ENCODE measurements at places on chromosomes 7 and 10.

GRCh38 chr7:23349484-23350157, 50.5 kb downstream of the MALSU1 start:
- DNase-seq: no peak

- DNase-seq: no peak
Observed at GRCh38 chr10:71234970-71235685, 22.8 kb downstream of the UNC5B start.

GRCh38 chr10:58282615-58283014, 13.7 kb downstream of the CISD1 start:
- no peak for DNase-seq

DNA sequence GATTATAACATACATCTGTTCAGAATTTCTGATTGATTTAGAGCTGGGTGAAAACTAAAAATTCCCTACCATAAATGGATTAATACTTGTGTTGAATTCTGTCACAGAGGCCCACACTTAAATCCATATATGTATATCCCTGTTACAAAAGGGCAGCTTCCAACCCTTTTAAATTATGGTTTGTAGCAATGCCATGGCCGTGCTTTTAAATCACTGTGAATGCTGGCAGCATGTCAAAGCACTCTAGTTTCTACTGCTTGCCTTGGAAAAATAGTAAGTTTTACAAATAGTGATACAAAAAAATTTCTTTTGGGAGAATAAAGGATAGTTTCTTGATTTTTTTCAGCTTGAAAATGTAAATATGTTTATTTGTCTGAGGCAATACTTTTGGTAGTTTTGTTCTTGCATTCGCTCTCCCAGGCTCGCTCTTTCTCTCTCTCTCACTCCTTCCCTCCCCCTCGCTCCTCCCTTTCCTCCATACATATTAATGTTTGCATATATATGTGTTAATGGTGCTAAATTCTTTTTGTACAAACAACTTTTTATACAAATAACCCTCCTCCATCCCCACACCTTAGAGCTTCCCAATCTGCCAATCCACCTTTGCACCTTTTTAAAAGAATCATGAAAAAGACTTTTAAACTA, 29.8 kb downstream of the TES start:
- no peak for DNase-seq

- DNase-seq: no peak
Observed at GRCh38 chr10:57921140-57921539, 346.6 kb downstream of the IPMK start.

DNA sequence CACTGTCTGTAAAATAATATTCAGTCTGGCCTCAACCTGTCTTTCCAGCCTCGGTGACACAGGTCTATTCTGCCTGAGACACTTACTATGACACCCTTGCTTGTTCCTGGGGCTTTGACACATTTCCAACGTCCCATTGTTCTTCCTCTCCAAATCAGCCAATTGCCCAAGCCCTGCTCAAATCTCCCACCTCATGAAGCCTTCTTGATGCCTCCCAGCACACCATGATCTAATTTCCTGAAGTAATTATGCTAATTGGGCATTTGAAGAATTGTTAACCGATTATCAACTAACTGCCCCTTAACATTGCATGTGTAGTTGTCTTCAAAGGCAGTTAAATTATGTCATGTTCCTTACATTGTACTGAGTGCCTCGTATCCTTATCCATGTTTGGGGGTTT, 33.1 kb downstream of the CAV1 start:
- DNase-seq: no peak

DNA sequence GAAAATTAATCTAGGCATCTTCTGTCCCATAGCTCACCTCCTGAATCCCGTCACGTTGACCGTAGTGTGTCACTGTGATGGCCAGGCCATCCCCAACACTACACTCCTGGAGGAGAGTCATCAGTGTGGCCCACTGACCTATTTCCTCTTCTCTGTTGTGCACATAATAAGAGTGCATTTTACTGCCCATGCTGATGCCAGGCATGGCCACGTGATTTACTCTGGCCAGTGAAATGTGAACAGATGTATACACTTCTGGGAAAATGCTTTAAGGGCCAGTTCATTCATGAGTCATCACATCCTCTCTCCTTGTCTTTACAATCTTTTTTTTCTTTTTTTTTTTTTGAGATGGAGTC, 101.9 kb upstream of the PIP4K2A start:
- no peak for DNase-seq

GRCh38 chr7:47817917-47818316, 130.3 kb downstream of the PKD1L1 start:
- no peak for DNase-seq

- DNase-seq: no peak
Observed at GRCh38 chr7:99860281-99861127, 16.3 kb downstream of the OR2AE1 start.

DNA sequence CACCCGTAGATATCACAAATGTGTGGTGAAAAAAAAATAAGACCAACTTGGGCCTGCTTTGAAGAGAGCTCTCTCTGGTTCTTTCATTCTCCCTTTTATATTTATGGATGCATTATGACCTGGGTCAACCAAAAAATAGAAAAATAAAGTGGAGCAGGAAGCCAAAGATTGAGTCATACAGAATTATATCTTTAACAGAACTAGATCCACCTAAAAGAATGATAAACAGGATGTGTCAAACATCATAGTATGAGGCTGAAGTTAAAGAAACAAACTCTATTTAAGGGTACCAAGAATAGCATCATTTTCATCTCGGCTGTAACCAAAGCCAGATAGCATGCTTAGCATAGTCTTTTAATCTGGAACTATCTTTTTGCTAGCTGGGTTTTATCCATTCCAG, 28.8 kb upstream of the NMT2 start:
- no peak for DNase-seq

GRCh38 chr7:106419455-106420182, 134.8 kb upstream of the NAMPT start:
- no peak for DNase-seq

DNA sequence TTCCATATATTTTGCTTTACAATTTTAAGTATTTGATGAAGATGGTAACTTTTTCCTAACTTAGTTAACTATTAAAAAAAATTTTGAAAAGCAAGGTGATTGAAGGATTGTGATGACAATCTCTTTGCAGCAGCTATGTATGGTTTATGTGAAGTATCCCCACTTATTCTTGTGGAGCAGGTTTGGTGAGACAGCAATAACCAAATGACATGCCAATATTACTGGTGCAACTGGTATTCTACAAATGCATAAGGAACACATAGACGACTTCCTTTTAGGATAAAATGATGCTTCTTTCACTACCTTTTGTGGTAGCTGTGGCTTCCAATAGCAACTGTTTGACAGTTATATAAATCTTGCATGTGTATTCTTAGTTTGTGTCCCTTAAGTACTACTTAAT, 465.3 kb downstream of the PLXDC2 start:
- no peak for DNase-seq

GRCh38 chr7:23117841-23118240, 12.3 kb downstream of the KLHL7 start:
- DNase-seq: no peak

GRCh38 chr10:119680650-119681081, 29.5 kb downstream of the BAG3 start:
- DNase-seq: no peak

DNA sequence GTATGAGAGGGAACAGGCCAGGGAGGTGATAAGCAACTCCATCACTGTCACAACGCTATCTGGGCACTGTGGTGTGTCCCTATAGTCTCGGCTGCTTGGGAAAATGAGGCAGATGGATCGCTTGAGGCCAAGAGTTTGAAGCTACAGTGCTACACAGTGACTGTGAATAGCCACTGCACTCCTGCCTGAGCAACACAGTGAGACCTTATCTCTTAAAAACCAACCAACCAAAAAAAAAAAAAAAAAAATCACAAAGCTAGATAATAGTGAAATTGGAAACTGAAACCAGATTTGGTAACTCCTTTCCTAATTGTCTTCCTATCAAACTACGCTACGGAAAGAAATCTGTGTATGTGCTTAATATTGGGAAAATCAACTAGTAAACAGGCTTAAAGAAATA, 14.1 kb downstream of the MICU1 start:
- DNase-seq: peak; percentile 36

DNA sequence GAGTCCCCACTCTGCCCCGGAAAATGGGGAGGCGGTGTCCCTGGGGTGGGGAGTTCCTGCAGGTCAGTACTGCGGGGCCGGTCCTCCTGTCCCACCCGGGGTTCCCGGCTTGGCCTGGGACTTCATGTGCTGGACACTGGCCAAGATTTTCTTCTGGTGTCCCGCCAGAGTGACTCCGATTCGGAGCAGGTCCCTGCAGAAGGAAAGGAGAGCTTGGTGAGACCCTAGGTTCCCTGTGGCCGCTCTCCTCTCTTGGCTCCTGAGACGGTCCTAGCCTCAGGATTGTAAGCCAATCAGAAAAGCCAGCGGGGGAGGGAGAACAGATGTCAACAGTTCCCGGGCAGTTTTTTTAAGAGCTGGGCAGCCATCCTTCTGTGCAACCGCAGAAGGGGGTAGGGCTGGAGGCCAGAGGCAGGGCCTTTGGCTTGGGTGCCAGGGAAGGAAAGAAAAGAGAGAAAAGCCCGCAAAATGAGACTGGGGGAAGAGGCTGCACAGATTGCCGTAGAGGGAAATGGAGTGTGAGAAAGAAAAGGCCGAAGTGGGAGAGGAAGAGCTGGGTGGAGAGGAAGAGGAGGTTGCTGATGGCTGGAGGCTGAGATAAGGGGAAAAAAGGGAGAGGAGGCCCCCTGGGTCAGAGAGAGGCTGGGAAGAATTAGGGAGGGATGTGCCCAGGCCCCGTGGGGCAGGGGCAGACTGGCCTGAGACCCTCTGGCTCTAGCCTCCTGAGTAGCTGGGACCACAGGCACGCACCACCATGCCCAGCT, 23.7 kb downstream of the EPHB4 start:
- DNase-seq: peak; percentile 82

GRCh38 chr7:44972562-44972961, 6.3 kb downstream of the MYO1G start:
- no peak for DNase-seq

GRCh38 chr7:15571301-15571878, 9.6 kb upstream of the AGMO start:
- DNase-seq: no peak

- DNase-seq: no peak
Observed at GRCh38 chr7:106076537-106076936, 35.6 kb downstream of the SYPL1 start.

DNA sequence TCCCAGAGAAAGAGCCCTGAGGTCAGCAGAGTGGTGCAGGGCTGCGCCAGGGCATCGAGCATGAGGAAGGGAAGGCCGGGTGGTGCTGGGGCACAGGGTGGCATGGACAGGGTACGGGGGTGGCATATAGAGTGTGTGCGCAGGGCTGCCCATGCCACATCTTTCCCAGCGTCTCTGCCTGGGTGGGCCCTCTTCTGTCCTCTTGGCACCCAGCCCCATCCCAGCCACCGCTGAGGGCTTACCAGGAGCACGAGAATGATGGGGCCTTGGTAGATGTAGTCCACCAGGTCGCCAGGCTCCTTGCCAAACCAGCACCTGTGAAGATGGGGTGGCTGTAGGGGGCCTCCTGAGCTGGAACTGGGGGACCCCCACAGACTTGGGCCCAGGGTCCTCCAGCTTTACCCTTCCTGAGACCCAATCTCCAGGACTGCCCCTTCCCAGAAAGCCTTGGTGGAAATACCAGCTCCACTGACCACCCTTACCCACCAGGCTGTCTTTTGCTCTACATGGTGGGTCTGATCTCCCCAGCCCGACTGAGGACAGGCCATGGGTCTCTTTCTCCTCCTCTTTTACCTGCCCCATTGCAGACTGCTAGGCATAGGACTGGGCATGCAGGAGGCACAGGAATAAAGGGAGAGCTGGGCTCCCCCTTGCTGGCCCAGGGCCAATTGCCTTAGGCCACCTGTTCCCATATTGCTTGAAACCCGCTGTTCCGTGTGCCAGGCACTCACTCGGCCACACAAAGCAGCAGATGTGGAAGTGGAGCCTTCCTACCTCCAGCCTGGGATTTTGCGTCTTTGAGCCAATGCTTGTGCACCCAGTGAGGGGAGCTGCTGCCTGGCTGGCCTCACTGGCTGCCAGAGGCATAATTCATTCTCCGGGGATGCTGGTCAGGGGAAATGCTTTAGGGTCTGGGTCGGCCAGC, 21.7 kb downstream of the CRHR2 start:
- peak; percentile 77 for DNase-seq

- no peak for DNase-seq
Observed at GRCh38 chr7:17126413-17127268, 171.8 kb upstream of the AHR start.

DNA sequence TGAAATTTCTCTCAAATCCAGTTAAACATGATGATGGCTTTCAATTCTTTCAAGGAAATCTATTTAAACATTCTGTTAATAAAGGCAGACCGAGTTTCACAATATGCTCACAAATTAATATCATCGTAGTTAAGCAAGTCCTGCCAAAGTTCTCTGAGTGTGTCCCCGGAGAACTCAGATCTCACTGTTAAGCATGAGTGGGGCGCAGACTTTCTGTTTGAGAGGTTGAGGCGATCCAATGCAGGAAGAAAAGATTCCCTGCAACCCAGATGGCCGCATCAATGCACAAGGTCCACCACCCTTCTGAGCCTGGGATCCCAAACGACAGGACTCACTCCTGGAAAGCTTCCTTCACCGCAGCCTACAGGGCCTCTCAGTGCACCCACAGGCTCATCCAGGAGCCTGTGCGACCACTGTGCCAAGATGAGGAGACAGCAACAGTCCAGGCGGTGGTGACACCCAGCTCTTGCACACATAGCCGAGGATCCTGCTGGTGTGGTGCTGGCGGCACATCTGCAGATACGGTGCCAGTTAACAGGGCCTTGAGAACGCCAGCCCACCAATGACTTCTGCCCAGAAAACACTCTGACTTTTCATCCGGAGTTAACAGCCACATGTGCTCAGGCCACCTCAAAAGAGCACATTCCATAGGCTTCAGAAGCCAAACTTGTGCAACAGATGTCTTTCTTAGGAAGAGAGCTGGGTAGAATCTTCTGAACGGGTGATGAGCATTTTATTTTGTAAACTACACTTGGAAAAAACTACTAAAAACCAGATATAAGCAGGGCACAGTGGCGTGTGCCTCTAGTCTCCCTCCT, 102.1 kb downstream of the ZRANB1 start:
- DNase-seq: no peak

- no peak for DNase-seq
Observed at GRCh38 chr10:43118631-43119415, 19.4 kb upstream of the CSGALNACT2 start.

DNA sequence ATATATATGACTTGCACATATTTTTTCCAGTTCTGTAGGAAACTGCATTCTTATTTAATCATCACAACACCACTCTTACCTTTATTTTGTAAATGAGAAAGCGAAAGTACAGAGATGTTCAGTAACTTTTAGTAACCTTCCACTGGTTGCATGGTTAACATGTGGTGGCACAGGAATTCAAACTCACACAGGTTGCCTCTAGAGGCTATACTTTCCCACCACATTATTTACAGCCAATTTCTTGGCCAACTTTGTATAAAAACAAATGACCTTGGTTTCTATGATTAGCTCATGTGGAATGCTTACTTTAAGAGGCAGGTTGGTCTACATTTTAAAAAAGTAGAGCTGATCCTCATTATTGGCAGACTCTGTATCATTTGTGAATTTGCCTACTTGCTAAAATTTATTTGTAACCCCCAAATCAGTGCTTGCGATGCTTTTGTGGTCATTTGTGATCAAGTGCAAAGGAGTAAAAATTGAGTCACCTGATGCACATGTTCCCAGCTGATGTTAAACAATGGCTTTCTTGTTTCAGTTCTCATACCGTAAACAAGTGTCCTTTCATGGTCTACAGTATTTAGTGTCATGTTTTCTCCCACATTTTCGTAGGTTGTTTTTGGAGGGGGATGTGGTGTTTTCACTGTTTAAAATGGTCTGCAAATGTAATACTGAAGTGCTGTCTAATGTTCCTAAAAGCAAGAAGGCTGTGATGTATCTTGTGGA, 14.8 kb downstream of the BBS9 start:
- DNase-seq: no peak
